ENCODE measurements at places on chromosomes 2 and 18.

- no peak for DNase-seq
These were observed 235.3 kb upstream of the RAB6C start for GRCh38 chr2:129744141-129744540.

- DNase-seq = no peak
These were observed 41.7 kb downstream of the NLRC4 start for GRCh38 chr2:32222966-32223365.

DNA sequence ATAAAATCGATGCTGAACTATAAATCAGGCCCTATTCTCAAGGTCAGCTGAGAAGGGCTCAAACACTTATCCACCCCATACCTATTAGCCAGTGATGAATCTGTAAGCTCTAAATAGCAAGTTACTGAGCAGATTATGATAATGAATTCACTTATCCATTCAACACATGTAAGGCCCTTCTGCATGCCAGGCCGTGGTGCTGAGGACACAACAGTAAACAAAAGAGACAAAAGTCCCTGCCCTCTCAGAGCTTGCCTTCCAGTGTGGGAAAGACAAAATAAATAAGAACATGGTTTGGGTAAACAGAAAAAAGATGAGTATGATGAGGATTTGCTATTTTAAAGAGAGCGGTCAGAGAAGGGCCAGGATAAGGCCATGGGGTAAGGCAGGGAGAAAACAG is 11.7 kb downstream of the TTC32 start:
- no peak for DNase-seq

- no peak for DNase-seq
These were observed 78.5 kb downstream of the CLIP4 start for GRCh38 chr2:29193681-29194080.

- DNase-seq = no peak
These were observed 131.2 kb upstream of the SOX11 start for GRCh38 chr2:5561006-5561405.

DNA sequence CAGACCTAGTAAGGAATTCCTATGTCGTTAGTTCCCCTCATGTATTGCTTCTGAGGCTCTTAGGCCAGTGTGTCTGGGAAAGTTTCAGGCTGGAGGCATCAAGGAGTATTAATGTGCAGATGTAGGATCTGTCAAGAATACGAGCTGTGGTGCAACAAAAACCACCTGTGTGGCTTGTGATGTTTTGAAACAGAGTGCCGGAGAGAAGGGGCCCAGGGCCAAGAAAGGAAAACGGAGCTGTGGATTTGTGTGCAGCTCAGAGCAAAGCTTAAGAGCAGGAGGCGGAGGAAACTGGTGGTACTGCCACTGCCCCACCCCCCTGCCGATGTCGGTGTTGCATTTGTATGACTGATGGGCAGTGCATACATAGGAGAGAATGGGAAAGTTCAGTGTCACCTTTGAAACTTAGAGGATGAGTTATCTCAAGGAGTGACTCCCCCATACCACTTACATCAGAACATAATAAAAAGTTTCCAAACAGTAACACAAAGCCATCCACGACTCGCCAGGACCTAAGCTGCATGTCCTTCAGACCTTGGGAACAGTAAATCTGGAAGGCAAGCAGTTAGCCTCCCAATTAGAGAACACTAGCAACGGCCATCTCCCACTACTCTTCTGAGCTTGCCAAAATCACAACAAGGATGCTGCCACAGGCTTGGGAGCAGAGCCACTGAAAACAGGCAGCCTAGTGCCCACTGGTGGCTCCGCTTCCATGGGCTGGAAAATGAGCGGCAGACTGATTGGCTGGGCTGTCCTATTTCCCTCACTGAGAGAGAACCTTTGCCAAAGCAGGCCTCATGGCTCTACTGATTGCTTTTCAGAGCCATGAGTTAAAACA is 152.7 kb upstream of the NT5C1B start:
- no peak for DNase-seq

- no peak for DNase-seq
These were observed 56.1 kb upstream of the CDCA7 start for GRCh38 chr2:173298536-173299097.

GRCh38 chr18:37578886-37579513 is 13.4 kb upstream of the CELF4 start:
- no peak for DNase-seq

DNA sequence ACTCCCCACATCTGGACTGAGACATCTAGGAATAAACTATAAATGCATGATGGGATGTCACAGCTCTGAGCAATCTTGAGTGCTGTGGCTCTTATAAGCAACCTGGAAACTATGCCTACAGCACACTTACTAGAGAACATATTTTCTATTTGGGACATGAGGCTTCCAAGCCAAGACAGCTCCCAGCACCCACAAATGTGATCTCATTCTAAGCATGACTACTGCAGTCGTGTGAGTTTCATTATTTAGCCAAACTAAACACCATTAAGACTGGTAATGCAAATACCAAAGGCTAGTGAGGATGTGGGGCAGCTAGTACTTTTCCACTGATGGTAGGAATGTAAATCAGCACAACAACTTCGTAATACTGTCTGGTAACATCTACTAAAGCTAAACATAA is 72.5 kb downstream of the RTTN start:
- no peak for DNase-seq

DNA sequence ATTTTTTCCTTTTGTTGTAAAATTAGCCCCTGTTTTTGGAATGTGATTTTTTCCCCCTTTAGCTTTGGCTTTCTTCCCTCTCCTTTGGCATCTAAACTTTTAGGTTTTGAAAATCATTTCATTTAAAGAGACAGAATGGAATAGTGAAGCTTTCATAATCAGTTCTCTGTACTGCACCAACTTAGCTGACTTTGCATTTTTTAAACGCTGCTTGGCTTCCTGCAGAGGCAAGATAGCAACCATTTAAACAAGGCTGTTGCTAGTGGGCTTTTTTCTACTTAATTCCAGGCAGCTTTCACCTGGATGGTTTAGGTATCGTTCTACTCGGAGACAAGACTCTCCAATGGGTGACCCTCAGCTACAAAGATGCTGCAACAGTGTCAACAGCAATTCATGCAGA is 267.9 kb upstream of the PKDCC start:
- DNase-seq = no peak

GRCh38 chr2:168033966-168034365 is 213.4 kb downstream of the STK39 start:
- DNase-seq = no peak

DNA sequence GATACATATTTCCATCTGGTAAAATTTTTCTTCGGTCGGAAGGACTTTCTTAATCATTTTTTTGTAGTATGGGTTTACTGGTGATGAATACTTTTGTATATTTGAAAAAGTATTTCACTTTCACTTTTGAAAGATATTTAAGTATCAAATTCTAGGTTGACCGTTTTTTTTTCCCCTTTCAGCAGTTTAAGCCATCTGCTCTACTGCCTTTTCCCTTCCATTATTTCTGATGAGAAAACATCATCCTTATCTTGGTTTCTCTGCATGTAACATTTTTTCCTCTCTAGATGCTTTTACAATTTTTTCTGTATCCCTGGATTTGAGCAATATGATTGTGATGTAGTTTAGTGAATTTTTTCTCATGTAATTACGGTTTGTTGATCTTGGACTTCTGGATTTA is 87.0 kb downstream of the MTX2 start:
- no peak for DNase-seq

DNA sequence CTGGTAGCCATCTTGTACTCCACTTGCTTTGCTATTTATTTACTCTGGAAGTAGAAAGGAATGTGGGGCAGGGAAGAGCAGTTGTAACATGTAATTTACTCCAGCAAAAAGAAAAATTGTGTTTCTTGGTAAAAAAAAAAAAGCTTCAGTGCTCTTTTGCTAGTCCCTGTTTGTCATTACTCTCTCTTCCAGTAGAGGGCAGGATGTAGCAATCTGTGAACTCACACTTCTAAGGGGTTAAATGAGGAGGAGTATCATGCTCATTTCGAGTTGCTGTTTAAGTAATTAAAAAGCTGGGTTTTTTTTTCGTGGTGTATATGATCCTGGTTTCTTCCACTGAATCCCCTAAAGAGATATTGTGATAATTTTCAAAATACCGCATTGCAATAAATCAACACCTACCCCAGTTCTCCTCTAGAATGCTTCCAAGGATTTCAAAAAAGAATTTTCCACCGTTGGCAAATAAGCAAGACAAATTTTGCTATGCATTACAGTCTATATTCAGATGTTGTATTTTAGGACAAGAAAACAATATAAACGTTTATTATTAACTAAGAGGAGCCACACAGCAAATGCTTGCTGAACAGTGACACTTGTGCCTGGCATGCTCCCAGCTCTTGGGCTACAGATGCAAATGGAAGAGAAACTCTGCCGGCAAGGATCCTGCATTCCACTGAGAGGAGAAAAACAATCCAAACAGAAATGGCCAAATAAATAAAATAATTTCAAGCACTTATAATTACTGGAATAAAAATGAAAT is 261.6 kb downstream of the ASXL3 start:
- DNase-seq = peak; percentile 32

DNA sequence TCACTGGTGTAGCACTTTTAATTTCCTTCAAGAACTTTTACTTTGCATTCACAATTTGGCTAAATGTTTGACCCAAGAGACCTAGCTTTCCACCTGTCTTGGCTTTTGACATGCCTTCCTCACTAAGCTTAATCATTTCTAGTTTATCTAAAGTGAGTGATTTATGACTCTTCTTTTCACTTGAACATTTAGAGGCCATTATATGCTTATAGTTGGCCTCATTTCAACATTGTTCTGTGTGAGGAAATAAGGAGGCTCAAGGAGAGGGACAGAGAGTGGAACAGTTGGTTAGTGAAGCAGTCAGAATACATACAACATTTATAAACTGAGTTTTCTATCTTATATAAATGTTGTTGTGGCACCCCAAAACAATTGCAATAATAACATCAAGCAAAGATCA is 489.3 kb upstream of the CDH2 start:
- no peak for DNase-seq

DNA sequence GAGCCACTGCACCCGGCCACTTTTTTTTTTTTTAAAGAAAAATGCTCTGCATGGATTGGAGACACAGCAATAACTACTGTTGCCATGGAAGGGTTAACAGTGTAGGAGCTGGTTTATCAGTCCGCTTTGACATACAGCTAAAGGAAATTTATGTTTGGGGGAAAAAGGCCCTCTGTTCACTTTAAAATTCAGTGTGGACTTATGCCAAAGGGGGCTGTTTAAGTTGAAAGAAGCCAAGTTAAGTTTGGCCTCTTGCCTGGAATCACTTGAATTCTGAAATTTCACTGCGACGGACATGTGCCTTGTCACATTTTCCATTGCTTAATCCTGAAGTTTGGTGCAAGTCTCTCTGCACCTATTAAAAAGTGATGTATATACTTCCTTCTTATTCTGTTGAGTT is 3.1 kb downstream of the KCNE4 start:
- DNase-seq = no peak

DNA sequence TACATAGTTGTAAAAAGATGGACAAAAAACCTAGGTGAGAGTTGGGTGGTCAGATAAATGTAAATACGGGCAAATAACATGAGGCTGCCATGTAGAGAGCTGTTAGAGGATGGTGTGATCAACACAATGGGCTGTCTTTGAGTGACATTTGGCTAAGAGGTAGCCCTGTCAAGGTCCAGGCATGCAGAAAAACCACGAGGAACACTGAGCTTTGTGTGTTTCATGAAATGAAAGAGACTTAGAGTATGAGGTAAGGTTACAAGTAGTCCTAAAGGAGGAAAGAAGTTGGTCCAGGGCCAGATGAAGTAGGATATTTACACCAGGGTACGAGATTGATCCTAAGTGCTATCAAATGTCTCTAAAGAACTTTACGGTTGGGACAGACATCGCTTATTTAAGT is 160.9 kb downstream of the RDH14 start:
- DNase-seq = no peak

GRCh38 chr18:74337912-74338309 is 22.3 kb downstream of the C18orf63 start:
- DNase-seq = no peak

DNA sequence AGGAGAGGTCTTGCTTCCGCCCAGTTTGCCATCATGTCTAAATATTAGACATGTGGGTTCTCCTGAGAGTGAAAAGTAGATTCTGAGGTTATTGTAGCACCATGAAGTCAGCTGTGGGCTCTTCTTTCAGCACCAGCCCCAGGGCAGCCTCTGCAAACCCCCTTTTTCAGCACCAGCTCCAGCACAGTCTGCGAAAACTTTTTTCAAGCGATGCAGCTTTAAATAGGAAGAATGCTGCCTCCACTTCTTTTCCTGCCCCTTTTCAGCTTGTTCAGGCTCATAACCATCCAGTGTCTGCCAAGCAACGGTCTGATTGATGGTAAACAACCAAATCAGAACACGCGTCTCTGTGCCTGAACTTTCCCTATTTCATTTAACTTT is at the start of gene COL5A2:
TSS of gene COL5A2 (minus strand) at position 192 of the 381 bp plus-strand sequence. CDS start at position 35, 157 bp downstream.
- DNase-seq = no peak

GRCh38 chr2:14125624-14126293 is 506.8 kb upstream of the LRATD1 start:
- DNase-seq = no peak

GRCh38 chr2:222671259-222672067 is at the start of gene MOGAT1:
TSS of gene MOGAT1 (plus strand) at chr2:222671658. CDS start at chr2:222671786, 128 bp downstream.
- DNase-seq = no peak

GRCh38 chr2:152483276-152484063 is 148.5 kb downstream of the FMNL2 start:
- no peak for DNase-seq

GRCh38 chr2:114754907-114755563 is 312.6 kb downstream of the DPP10 start:
- DNase-seq = no peak

GRCh38 chr18:74388227-74388626 is 68.9 kb downstream of the DIPK1C start:
- no peak for DNase-seq

DNA sequence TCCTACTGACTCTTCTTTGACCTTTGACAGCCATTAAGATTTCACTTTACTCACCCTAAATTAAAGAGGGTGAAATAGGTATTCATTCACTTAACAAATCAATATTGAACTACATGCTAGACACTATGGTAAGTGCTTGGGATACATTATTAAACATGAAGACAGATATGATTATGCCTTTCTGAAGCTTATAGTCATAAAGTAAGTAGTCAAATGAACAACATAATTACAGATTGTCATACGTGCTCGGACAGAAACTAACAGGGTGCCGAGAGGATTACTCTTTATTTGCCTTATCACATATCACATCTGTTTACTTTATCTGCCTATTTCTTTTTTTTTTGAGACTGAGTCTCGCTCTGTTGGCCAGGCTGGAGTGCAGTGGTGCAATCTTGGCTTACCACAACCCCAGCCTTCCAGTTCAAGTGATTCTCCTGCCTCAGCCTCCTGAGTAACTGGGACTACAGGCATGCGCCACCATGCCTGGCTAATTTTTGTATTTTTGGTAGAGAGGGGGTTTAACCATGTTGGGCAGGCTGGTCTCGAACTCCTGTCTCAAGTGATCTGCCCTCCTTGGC is 9.8 kb downstream of the ACVR2A start:
- no peak for DNase-seq

DNA sequence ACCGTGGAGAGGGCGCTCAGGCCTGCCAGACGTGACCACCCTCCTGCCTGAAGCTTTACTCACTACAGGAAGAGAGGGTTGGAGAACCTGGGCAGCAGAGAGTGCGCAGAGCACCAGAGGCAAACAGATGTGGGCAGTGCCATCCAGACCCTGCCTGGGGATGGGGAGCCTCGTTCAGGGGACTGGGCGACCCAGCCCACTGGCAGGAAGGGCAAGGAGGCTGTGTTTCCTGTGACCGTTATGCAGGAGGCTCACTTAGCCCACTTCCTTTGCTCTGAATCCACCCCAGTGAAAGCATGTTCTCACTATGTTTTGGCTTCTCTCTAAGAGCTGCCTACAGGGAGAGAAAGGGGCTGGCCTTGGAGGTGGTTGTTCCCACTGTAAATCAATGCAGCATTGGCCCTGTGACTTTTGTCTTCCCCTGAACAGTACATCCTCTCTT is 23.0 kb upstream of the ACKR3 start:
- DNase-seq = peak; percentile 80
